ENCODE measurements at places on chromosomes 5 and 9. TPM values are rescaled to one million over a fixed set of nuclear protein-coding genes. Genes with fewer than 3 reads are reported as not detected.

The FAM153A gene
- total RNA-seq: not detected

The PDE8B gene
- total RNA-seq: under 0.01 TPM

The WDR31 gene
- 0.17 TPM for total RNA-seq

The SLC1A1 gene
- total RNA-seq: 8.4 TPM

The SLCO6A1 gene
- not detected for total RNA-seq

The INSL6 gene
- total RNA-seq: not detected

The ZNF367 gene
- 12.8 TPM for total RNA-seq
